Renal cortex interstitium (tissue), 15 donors: ENCODE measurements at places on chromosomes 5 and 9. TPM values are rescaled to one million over a fixed set of nuclear protein-coding genes. Genes with fewer than 3 reads are reported as not detected.

The FRMD3 gene
- polyA plus RNA-seq: 23.3 TPM

The PITX1 gene
- not detected for polyA plus RNA-seq

The MYMK gene
- polyA plus RNA-seq: not detected

The FAT2 gene
- polyA plus RNA-seq: 9.8 TPM

The FOXD1 gene
- polyA plus RNA-seq: 12.7 TPM

The FOXD4 gene
- 0.76 TPM for polyA plus RNA-seq

The RNF224 gene
- polyA plus RNA-seq: 15.2 TPM
